ENCODE measurements at places on chromosomes 4 and X.

DNA sequence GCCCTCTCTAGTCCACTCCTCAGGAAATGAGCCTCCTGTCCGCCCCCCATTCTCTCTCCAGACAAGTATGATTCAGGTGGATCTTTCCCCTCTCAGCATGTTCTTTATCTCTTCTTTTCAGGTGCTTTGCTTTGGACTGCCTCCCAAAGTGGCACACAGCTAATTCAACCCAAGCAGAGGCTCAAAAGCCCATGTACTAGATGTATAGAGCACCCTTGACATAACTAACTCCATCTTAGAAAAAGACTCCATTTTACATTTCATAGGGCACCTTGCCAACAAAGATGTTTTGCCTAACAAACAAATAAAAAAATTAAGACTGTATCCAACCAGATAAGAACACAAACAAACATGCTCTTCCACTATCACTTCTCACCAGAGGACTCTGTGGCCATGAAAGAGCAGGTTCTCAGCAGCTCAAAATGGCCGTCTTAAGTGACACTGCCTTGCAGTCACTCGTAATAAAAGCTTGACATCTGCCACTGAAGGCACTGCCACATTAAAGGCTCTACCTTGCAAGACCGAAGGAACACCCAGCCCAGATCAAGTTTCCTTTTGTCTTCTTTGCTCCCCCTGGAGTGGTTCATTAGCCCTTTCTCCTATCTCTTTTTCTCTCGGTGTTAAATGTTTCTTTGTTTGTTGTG, 84.9 kb upstream of the TAB3 start:
- DNase-seq: no peak
- H3K4me3 ChIP-seq: no peak overlapping the region
- H3K27ac ChIP-seq: no peak overlapping the region
- H3K27me3 ChIP-seq: no peaks in the 10 kb centered on the region

- peaks cover 52% of the 10 kb centered on the region for H3K4me1 ChIP-seq
- no peak for DNase-seq
- H3K36me3 ChIP-seq: no peaks in the 10 kb centered on the region
- peak overlapping the region; percentile 98 for H3K27ac ChIP-seq
- H3K4me3 ChIP-seq: peak overlapping the region; percentile 5
Observed at GRCh38 chr4:23333556-23333945, 556.3 kb downstream of the PPARGC1A start.

DNA sequence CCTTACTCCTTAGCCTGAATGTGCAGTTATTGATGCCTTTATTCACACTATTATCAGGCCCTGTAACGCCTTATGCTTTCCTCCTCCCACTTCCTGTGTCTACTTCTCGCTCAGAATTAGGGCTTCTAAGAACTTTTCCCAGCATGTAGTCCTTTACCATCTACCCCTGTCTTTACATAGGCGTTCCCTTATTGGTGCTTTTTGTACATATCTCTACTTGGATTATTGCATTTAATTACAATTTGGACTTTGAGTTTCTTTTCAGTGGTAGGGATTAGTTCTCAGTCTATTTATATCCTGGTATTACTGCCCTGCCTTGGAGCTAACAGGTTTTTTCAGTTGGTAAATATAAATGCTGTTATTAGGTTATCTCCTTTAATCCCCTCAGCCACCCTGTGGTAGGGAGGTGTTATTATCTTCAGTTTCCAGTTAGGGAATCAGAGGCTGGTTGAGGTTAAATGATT, 84.0 kb downstream of the RBPJ start:
- H3K27ac ChIP-seq: no peak overlapping the region
- no peaks in the 10 kb centered on the region for H3K27me3 ChIP-seq

GRCh38 chr4:82431831-82432230, 1.4 kb downstream of the ENOPH1 start:
- no peak overlapping the region for H3K27ac ChIP-seq
- peaks cover 6% of the 10 kb centered on the region for H3K36me3 ChIP-seq
- H3K4me3 ChIP-seq: peak overlapping the region; percentile 90
- H3K4me1 ChIP-seq: peaks cover 10% of the 10 kb centered on the region
- no peak for DNase-seq

DNA sequence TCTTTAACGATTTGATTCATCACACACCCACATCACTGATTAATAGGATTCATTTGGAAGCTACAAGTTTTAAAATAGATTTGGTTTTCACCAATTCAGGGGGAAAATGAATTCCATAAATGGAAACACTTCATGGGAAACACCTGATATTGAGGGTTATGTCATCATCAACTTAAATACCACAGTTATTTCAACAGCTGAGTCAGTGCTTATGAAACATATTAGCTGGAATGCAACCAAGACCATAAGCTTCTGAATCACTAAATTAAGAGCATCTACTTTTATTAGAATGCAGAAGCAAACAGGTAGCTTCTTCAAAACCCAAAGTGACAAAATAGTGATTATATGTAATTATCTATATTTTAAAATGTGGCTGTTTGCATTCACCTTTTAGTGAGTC, 207.8 kb upstream of the DCAF8L1 start:
- no peak for DNase-seq
- H3K4me3 ChIP-seq: no peak overlapping the region
- no peaks in the 10 kb centered on the region for H3K27me3 ChIP-seq
- no peak overlapping the region for H3K27ac ChIP-seq

- no peaks in the 10 kb centered on the region for H3K36me3 ChIP-seq
- no peaks in the 10 kb centered on the region for H3K4me1 ChIP-seq
- H3K4me3 ChIP-seq: no peak overlapping the region
Observed at GRCh38 chrX:47662144-47662657, 3.2 kb upstream of the UXT start.

GRCh38 chrX:70494441-70494840, 49.8 kb downstream of the DLG3 start:
- H3K27ac ChIP-seq: no peak overlapping the region
- no peaks in the 10 kb centered on the region for H3K27me3 ChIP-seq
- H3K4me3 ChIP-seq: no peak overlapping the region
- no peaks in the 10 kb centered on the region for H3K36me3 ChIP-seq
- DNase-seq: no peak

GRCh38 chr4:19375136-19375804, 876.4 kb upstream of the SLIT2 start:
- no peak for DNase-seq
- no peaks in the 10 kb centered on the region for H3K27me3 ChIP-seq

- H3K4me3 ChIP-seq: no peak overlapping the region
- DNase-seq: no peak
- H3K27ac ChIP-seq: no peak overlapping the region
- H3K36me3 ChIP-seq: no peaks in the 10 kb centered on the region
- H3K27me3 ChIP-seq: no peaks in the 10 kb centered on the region
- no peaks in the 10 kb centered on the region for H3K4me1 ChIP-seq
Observed at GRCh38 chr4:43112139-43112538, 219.6 kb downstream of the GRXCR1 start.

DNA sequence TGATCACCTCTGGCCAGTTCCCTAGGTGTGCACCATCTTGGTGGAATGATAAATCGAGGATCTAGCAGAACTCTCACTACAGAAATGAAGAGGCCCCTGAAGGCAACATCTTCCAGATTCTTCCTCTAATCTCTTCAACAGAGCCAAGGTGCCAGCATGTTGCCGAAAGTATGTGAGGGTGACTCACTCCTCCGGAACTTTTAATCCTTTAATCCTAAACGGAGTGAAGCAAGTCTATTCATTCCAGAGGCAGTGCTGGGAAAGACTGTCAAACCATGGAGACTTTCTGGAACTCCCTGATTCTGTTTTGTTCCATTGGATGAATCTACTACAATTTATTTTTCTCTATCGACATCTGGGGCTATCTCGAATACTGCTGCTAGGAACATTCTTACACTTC, 68.7 kb downstream of the SUPT20HL2 start:
- no peaks in the 10 kb centered on the region for H3K27me3 ChIP-seq
- no peak overlapping the region for H3K27ac ChIP-seq
- H3K36me3 ChIP-seq: no peaks in the 10 kb centered on the region
- H3K4me3 ChIP-seq: no peak overlapping the region
- H3K4me1 ChIP-seq: peaks cover 25% of the 10 kb centered on the region
- no peak for DNase-seq

GRCh38 chr4:5976921-5977320, 41.3 kb downstream of the C4orf50 start:
- H3K27me3 ChIP-seq: no peaks in the 10 kb centered on the region
- H3K27ac ChIP-seq: no peak overlapping the region
- H3K4me3 ChIP-seq: no peak overlapping the region
- H3K4me1 ChIP-seq: peaks cover 14% of the 10 kb centered on the region
- H3K36me3 ChIP-seq: no peaks in the 10 kb centered on the region
- no peak for DNase-seq
